ENCODE measurements at places on chromosomes 16 and 17.

- DNase-seq: no peak
Observed at GRCh38 chr17:4786106-4786511, at the start of gene VMO1. Gene VMO1 (minus strand): TSS chr17:4786364. CDS start chr17:4786352, 12 bp downstream.

GRCh38 chr16:56048425-56049105 is 142.7 kb upstream of the GNAO1 start:
- DNase-seq: no peak

DNA sequence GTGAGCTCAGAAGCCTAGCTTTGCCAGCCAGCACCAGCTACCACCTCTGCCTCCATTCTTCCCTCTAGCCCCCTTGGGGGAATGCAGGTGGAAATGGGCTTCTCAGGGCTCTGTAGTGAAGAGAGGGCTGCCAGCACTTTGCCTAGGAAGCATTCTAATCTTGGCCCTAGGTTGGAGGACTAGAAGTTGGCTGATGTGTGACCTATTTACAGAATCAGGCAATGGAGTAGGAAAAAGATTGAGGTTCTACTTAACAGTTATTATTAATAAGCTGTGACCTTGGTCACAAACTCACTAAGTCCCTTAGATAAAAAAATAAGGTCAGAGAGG is 19.9 kb downstream of the DHX38 start:
- DNase-seq: no peak

DNA sequence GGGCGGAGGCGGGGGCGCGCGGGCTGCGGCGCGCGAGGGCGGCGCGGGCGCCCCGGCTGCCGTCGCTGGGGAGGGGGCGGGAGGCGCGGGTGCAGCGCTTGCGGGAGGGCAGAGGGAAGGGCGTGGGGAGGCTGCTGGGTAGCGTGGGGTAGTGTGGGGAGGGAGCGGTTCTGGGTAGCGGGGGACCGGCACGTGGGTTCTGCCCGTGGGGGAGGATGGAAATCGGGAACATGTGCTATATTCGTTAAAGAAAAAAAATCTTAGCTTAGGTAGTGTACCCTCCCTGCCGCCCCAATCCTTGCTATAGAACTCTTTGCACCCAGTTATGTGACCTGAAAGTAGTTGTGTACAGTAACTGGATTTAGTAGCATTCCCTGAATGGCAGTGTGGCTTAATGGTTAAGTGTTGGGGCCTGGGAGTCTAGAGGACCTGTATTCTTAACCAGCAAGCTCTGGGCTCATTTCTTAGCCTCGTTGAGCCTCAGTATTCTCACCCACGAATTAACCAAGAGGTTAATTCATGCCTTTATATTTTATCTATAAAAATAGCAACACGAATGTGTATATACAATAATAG is 646 bp downstream of the RABEP1 start:
- DNase-seq: peak; percentile 12

GRCh38 chr16:25014500-25015147 is 545 bp downstream of the ARHGAP17 start:
- no peak for DNase-seq
